C1 segment of cervical spinal cord (tissue), 14 donors: ENCODE measurements at places on chromosomes 2 and 18.

DNA sequence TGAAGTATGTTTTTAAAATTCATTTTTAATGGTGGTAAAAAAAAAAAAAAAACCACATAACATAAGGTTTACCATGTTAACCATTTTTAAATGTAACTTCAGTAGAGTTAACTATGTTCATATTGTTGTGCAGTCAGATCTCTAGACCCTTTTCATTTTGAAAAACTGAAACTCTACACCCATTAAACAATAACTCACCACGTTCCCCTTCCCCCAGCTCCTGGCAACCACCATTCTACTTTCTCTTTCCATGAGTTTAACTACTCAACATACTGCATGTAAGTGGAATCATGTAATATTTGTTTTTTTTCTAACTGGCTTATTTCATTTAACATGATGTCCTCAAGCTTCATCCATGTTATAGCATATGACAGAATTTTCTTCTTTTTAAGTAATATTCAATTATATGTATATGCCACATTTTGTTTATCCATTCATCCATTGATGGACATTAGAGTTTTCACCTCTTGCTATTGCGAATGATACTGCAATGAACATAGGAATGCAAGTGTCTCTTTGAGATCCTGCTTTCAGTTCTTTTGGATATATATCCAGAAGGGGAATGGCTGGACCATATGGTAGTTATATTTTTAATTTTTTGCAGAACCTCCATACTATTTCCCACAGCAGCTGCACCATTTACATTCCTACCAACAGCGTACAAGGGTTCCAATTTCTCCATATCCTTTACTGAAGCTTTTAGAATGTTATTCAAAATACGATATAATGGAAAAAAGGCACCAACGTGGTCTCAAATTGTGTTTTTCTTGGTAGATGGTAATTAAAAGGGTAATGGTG, 91.0 kb downstream of the SPTBN1 start:
- no peak for DNase-seq

DNA sequence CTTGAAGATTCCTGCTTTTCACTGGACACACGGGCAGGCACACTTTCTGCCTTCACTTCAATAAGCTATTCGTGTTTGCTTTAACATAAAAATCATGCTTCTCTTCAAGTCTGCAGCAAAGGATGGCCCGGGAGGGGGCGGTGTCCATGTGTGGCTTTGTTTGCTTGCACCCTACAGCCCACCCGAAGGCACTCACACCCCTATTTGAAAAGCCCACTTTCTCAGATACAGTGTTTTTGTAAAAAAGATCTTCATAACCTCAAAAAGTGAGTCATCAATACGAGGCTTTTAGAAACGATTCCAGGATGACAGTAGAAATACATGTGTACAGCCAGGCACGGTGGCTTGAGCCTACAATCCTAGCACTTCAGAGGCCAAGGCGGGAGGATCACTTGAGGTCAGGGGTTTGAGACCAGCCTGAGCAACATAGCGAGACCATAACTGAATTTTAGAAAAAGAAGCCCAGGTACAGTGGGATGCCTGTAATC, 36.5 kb upstream of the HPCAL1 start:
- DNase-seq = no peak

GRCh38 chr2:128750328-128751165, 431.9 kb upstream of the HS6ST1 start:
- no peak for DNase-seq

DNA sequence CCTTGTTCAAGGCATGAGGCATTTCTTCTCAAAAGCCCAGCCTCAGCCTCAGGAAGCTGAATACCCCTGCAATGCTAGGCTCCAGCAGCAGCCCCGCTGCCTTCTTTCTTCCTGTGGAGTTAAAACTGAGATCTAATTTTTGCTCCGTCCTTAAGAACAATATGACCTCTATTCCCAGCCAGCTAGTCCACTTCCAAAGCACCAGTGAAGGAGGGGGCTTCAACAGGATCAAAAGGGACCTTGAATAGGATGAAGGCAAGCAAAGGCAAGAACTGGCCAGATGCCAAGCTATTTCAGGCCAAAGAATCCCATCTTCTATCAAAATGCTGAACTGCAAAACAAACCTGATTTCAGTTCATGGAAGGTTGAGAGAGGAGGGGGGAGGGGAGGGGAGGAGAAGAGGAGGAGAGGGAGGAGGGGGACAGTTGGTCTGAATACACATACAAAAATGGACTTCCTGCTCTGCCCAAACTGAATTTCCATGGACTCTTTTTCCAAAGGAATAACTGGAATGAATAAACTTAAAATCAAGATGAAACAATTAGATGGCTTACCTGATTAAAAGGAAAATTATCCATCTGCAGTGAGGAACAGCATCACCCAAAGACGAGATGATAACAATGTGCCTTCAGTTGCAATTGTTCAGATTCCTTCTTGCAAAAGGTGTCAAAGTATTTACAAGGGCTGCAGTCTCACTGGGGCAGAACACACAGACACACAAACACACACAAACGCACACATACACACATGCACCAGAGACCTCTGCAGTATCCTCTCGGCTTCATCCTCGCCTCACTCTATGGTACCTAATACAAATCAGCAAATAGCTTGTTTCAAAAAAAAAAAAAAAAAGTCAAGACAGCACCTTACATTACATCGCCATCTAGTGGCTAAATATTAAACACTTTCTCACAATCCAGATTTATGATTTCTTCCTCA, at the start of gene SCN1A:
SCN1A (minus strand) TSS at position 804 of the 939 bp plus-strand sequence. CDS start 54,399 bp downstream, outside the sequence.
- DNase-seq = peak; percentile 15

- peak; percentile 44 for DNase-seq
Observed at GRCh38 chr18:70464343-70465114, 175.7 kb downstream of the SOCS6 start.

DNA sequence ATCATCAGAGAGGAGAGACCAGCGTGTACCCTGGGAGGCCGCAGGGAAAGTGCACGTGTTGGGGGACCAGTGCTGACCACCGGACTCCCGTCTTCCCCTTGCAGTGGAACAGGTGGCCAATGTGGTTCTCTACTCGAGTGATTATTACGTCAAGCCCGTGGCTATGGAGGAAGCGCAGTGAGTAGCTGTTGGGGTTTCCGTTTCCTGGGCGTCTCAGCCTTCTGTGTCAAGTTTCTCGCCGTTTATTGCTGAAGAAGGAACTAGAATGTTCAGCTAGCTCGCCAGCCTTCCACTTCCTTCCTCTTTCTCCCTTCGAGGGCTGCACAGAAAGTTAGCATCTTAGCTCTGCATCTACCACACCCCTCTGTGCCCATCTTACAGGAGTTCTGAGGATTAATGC, 22.8 kb upstream of the DGKD start:
- no peak for DNase-seq

DNA sequence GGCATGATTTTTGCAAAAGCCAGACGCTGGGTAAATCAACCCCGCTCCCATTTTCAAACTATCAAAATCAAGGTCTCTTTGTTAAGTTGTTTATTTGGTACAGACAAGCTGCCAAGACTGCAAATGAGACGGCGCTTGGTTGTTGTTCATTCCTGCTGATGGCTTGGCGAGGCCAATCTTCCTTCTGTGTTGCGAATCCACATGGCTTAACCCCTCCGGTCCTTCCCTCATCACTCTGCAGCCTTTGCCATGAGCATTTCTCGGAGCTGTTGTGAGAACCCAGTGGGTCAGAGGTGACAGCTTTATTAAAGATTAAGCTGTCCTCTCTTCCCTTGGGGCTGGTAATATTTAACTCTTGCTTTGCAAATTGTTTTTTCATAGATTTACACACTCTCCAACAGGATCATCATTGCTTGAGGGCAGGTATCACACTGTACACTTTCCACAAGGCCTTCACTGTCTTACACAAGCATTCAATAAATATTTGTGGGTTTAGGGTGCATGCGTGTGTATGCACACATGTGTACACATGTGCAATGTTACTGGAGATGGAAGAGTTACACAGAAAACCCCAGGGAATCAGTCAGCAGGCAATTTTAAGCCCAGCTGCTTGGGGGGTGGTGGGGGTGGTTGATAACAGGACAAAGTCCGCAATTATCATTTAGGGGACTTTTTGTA, 27.8 kb upstream of the KCNF1 start:
- no peak for DNase-seq

DNA sequence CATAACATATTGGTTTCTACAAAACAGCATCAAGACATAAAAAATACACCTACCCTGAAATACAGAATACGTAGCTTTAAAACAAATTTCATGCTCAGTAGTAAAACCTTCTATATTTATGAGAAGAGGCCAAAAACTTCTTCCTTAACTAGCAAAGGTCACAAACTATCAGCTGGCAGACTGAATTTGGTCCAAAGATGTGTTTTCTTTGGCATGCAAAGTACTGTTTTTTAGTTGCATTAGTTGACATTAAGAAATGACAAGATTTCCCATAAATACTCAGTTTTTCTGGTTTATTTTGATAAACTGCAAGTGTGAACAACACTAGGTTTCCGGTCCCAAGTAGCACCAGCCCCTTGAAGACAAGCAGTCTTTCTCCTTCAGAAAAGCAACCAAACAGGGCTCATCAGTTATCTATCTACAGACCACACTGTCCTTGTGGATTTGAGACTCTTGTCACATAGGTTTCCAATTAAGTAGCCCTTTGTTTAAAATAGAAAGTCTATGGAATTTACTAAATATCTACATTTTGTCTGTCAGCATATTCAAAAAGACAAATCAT, 35.6 kb downstream of the SLC25A12 start:
- DNase-seq = no peak

DNA sequence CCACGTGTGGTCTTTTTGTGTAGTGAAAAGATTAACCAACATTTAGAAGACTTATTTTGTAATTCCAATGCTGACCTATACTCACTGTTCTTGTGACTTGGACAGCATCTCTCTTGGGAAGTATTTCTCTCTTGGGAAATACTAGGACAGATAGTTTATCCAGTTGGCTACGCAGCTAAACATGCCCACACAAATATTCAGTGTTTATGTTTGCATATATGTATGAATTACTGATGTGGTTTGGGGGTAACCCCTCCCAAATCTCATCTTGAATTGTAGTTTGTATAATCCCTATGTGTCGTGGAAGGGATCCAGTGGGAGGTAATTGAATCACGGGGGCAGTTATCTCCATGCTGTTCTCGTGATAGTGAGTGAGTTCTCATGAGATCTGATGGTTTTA, 2062.3 kb upstream of the CELF4 start:
- DNase-seq = no peak

DNA sequence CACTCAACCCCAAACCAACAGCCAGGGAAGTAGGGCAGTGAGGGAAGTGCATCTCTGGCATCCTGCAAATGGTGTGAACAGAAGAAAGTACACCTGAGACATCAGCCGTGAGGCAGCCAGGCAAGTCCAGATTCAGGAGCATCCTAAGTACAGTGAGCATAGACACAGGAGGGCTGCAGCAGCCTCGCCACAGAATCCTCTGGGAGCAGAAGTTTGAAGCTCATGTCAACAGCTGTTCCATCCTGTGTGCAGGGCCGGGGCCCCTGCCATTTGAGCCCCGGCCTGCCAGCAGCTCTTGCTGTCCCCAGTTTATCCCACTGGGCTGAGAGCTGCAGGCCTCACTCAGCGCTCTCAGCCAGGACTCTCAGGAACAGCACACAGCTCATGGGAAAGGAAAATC, 14.5 kb downstream of the LOXHD1 start:
- no peak for DNase-seq

DNA sequence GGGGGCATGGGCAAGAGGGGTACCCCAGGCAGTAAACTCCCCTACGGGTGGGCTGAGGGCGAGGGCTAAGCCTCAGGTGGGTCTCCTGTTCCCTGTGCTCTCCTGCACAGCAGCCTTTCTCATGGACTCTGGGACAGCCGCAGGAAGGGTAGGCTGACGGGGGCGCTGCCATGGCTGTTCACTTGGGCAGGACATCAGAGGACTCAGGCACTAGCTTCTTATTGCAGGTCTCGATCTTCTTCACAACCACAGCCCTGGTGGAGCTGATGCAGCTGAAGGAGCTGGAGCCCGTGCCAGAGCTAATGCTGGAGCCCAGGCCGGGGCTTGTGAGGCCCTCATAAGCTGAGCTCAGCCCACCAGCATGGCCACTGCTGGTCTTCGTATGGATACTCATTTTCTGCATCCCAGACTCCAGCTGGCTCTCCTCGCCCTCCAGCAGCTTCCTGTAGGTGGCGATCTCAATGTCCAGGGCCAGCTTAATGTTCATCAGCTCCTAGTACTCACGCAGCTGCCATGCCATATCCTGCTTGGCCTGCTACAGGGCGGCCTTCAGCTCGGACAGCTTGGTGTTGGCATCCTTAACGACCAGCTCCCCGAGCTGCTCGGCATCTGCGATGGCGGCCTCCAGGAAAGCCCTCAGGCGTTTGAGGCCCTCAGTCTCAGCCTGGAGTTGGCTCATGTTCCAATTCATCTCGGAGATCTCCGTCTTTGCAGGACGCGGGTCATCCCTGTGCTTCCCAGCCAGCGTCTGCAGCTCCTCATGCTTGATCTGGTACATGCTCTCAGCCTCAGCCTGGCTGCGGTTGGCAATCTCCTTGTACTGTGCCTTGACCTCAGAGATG, 359.8 kb upstream of the SETBP1 start:
- DNase-seq = no peak

DNA sequence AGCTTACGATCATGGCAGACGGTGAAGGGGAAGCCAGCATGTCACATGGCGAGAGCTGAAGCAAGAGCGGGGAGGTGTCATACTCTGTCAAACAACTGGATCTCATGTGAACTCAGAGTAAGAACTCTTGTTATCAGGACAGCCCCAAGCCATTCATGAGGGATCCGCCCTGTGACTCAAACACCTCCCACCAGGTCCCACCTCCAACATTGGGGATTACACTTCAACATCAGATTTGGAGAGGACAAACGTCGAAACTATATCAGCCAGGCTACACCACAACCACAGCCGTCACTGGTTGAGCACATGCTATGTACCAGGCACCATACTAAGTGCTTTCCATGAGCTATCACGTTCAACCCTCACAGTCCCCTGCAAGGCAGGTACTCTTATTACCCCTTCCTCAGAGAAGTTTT, 293.8 kb downstream of the PRKCE start:
- no peak for DNase-seq

- DNase-seq = no peak
Observed at GRCh38 chr18:55079481-55080355, 120.5 kb upstream of the CCDC68 start.

DNA sequence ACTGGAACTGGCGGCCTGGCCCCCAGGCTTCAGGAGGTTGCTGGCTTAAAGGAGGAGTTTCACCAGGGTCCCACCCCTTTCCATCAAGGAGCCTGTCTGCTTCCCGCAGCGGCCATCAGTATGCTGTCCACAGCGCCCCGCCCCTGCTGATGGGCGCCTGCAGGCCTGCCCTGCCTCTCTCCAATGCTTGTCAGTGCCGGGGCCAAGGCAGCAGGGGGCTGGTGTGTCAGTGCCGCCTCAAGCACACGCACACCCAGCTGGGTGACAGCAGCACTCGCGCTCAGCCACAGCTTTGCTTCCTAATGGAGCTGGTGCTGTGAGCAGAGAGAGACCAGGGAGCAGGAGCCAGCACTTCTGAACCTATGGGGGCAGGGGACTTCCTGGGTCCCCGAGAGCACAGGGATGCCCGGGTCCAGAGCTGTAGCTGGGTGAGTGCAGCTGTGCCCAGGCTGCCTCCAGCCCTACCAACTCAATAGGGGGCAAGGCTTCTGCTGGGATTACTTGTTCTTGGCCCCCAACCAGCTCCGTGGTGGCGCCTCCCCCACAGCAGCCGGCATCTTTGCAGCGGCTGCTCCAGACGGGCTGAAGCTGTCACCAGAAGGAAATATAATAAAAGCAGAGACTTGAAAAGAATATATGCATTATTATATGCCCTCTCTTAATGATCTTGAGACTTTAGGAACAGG, 377.2 kb upstream of the LRATD1 start:
- DNase-seq = no peak

GRCh38 chr2:186617148-186617547, 27.3 kb downstream of the ITGAV start:
- DNase-seq = no peak
